CD4-positive, alpha-beta T cell treated with Interleukin-4 for 4 hours (primary cell): ENCODE measurements at places on chromosomes 13 and 19.
A peak's percentile ranks its signal among the peaks of the same experiment; 100 is the strongest.

DNA sequence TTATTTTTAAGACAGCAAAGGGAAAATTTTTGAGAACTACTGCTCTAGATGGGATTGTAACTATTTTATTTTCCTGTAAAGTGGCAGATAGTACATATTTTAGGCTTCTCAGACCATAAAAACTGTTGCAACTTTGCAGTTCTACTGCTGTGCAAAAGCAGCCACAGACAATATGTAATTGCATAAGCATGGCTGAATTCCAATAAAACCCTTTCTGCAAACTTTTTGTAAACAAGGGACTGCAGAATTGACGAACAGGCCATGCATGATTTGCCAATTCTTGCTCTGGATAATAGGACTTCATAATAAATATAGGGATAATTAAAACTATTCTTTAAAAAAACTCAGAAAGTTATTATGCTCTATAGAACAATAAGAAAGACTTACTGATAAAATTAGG is 149.1 kb downstream of the SLITRK5 start:
- DNase-seq: no peak

GRCh38 chr13:99005609-99006008 is 27.7 kb upstream of the DOCK9 start:
- no peak for DNase-seq

- DNase-seq: peak; percentile 69
Observed at GRCh38 chr19:12913851-12914690, 5.0 kb downstream of the SYCE2 start.

- DNase-seq: no peak
Observed at GRCh38 chr13:112174476-112175110, 107.6 kb downstream of the SOX1 start.

- DNase-seq: no peak
Observed at GRCh38 chr13:51758691-51759090, 45.3 kb downstream of the DHRS12 start.

- no peak for DNase-seq
Observed at GRCh38 chr19:29682236-29682895, 17.1 kb downstream of the PLEKHF1 start.

GRCh38 chr13:93477238-93477637 is 250.6 kb downstream of the GPC6 start:
- DNase-seq: no peak
